ENCODE measurements at places on chromosomes 1 and 21. TPM values are rescaled to one million over a fixed set of nuclear protein-coding genes. Genes with fewer than 3 reads are reported as not detected.

The CRP gene
- not detected for total RNA-seq

The HTR1D gene
- total RNA-seq = not detected

The CDC7 gene
- total RNA-seq = 2.3 TPM

The SMYD2 gene
- total RNA-seq = 39.1 TPM

The FMO1 gene
- 1.4 TPM for total RNA-seq

The ADAMTS4 gene
- 4.9 TPM for total RNA-seq

The FMO4 gene
- total RNA-seq = 3.7 TPM

The CD5L gene
- not detected for total RNA-seq
